Spleen (tissue), 13 donors: ENCODE measurements at places on chromosomes 16 and 17.

GRCh38 chr17:28928061-28928460 is 23.3 kb downstream of the PHF12 start:
- no peak for DNase-seq

DNA sequence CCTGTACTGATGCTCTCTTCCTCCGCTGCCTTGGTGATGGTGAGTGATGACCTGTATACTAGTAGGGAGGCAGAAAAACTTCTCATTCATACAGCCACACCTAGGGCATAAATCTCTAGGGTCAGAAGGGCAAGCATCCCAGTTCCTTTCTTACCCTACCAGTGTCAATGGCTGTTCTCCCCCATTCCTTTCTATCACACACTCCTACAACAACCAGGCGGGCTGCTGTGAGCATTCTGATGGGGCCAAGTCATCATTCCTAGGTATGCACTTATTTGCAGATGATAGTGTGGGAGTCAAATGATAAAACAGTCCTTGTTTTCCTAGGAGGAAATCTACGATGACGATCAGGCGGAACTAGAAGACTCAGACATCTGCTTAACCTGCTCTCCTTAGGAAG is 14.0 kb upstream of the SLC6A4 start:
- DNase-seq, result no peak

DNA sequence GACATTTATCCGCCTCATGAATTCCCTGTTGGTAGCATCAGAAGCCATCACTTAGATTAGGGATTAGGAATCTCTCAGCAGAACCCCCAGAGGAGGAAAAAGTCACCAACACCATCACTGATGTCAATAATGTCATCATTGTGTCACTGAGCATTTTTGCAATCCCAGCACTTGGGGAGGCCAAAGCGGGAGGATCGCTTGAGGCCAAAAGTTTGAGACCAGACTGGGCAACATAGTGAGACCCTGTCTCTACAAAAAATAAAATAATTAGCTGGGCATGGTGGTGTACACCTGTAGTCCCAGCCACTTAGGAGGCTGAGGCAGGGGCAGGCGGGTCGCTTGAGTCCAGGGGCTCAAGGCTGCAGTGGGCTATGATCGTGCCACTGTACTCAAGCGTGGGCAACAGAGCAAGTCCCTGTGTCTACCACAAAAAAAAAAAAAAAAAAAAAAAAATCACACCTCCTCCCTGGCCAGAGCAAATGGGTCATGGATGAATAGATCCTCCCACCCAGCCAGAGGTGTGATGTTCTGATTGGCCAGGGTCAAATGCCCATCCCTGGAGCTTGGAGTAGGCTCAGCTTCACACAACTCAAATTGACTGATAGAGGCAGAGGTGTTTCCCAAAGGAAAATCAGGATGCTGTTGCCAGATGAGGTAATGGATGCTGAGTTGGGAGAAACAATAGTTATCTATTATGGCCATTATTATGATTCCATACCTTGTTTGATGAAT is 31.6 kb downstream of the VWA3A start:
- no peak for DNase-seq

- DNase-seq, result no peak
These were observed 17.2 kb downstream of the MNT start for GRCh38 chr17:2383628-2384167.

DNA sequence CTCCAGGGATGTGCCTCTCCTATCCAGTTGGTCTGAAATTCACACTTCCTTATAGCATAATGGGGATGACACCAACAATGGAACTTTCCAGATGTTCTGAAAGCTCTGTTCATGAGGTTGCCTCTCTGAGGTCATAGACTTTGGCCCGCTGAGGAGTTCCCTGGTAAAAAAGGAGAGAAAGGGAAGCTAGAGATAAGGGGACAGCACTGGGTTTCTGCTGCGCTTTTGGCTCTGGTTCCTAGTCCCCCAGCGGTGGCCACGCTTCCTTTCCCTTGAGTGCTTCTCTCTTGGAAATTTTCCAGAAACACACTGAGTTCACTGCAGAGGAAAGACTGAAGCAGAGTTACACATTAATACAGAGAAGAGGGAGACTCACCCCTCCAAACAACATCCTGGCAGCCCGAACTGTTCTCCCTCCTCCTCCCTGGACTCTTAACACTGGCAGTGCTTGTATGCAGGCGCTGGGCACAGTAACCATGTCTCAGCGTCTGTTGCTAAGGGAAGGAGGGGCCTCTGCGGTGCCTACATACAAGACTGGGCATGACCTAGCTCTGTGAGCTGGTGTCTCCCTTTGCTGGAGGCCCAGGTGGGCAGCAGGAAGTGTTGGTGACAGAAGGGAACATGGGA is at the start of gene DNAH3:
DNAH3 (minus strand) TSS at position 472 of the 627 bp plus-strand sequence. CDS start 527 bp downstream, outside the sequence.
- DNase-seq, result no peak

- DNase-seq, result no peak
These were observed 24.1 kb downstream of the XYLT1 start for GRCh38 chr16:17446661-17447060.

GRCh38 chr16:69114346-69114975 is 9.0 kb downstream of the HAS3 start:
- peak; percentile 62 for DNase-seq
